Diencephalon (tissue), 1 donor: ENCODE measurements at places on chromosomes 2 and 18. TPM values are rescaled to one million over a fixed set of nuclear protein-coding genes. Genes with fewer than 3 reads are reported as not detected.

GNLY gene
- total RNA-seq, result not detected

IL1F10 gene
- not detected for total RNA-seq

GTF2A1L gene
- 0.69 TPM for total RNA-seq

SOX11 gene
- 246 TPM for total RNA-seq

SRD5A2 gene
- 0.23 TPM for total RNA-seq

SKOR2 gene
- 0.23 TPM for total RNA-seq

GAL3ST2 gene
- 0.69 TPM for total RNA-seq

WBP1 gene
- 26.5 TPM for total RNA-seq

CFC1 gene
- 9.2 TPM for total RNA-seq

TFCP2L1 gene
- 0.69 TPM for total RNA-seq

GALNT14 gene
- 20.5 TPM for total RNA-seq

CYP1B1 gene
- 11.3 TPM for total RNA-seq

RAMP1 gene
- 29.3 TPM for total RNA-seq

REG1B gene
- not detected for total RNA-seq

ORMDL1 gene
- 48.7 TPM for total RNA-seq

CROCC2 gene
- 1.4 TPM for total RNA-seq

CDH2 gene
- 216 TPM for total RNA-seq

MTA3 gene
- 46.4 TPM for total RNA-seq

INPP5D gene
- total RNA-seq, result 6.5 TPM

DCC gene
- 30.4 TPM for total RNA-seq

CXCR1 gene
- not detected for total RNA-seq

RUFY4 gene
- 0.23 TPM for total RNA-seq

TOGARAM2 gene
- 2.3 TPM for total RNA-seq

TUBA3E gene
- not detected for total RNA-seq

CFAP65 gene
- 2.3 TPM for total RNA-seq

FBXO15 gene
- 7.2 TPM for total RNA-seq

OSR1 gene
- total RNA-seq, result 2.5 TPM

NCKAP5 gene
- 11.5 TPM for total RNA-seq

SNTG2 gene
- total RNA-seq, result 4.2 TPM

SNED1 gene
- 6.5 TPM for total RNA-seq

QPCT gene
- 41.8 TPM for total RNA-seq

MYOM1 gene
- 10.4 TPM for total RNA-seq

SPHKAP gene
- total RNA-seq, result 60.7 TPM

VIL1 gene
- not detected for total RNA-seq

C2orf74 gene
- 12.0 TPM for total RNA-seq

HOXD12 gene
- total RNA-seq, result not detected

SNRPD1 gene
- 23.3 TPM for total RNA-seq
